ENCODE measurements at places on chromosomes 12 and 14. TPM values are rescaled to one million over a fixed set of nuclear protein-coding genes. Genes with fewer than 3 reads are reported as not detected.

DNA sequence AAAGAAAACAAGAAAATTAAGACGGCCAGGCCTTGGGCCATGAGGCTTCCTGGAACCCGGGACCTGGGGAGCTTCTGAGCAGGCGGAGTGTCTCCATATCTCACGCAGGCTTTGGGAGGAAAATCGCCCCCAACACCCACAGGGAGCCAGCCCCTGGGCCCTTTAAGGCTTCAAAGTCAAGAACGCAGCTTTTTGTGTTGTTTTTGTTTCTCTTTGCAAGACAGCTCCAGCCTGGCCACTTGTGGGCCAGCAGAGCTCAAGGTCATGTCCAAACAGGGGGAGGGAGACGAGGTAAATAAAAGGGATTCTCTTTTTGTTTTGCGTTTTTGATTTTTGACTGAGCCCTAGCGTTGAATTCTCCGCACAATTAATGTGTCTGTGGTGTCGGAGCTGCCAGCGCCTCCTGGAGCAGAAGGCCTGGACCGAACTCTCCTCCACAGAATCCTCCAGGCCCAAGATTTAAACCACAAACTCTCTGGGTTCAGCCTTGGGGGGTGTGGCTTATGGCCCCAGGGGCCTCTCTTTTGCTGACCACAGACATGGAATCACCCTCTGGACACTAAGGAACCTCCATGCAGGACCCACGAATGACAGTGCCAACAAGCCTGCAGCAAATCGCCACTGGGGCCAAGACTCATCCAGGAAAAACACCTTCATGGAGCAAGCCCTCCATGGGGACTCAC is 8.2 kb downstream of the SCARB1 start:
- no peak for DNase-seq

Gene C12orf60
- 3.6 TPM for total RNA-seq

DNA sequence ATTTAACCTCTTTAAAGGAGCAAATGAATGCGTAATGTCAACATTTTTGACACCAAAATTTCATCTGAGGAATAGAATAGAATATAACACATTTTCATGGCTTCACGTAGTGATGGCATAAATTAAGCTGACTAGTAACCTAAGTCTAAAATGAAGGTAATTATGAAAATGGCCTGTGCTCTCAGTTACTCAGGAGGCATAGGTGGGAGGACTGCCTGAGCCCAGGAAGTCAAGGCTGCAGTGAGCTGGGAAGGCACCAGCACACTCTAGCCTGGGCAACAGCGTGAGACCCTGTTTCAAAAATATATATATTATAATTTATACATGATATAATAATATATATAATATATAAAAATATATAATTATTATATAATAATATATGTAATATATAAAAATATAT is 383.2 kb upstream of the ATP2B1 start:
- no peak for DNase-seq

Gene KCNH3
- total RNA-seq = 3.2 TPM

DNA sequence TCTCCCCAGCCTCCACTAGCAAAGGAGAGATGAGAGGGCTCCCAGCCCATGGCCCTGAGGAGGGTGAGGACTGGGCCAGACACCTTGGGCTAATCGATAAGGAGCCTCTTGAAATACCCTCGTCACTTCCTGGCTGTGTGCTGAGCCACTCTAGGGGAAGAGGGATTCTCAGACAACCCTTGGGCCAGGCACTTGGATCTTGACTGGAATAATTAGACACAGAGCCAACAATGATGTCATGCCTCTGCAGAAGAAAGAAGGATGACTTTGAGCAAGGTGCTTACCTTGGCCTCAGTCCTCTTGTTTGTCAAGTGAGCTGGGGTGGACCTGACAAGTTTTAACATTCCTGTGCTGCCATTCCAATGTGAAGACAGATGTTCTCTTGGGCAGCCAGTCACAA is 83.1 kb downstream of the LRRC74A start:
- DNase-seq = peak; percentile 25

Gene OR10P1
- total RNA-seq = not detected

DNA sequence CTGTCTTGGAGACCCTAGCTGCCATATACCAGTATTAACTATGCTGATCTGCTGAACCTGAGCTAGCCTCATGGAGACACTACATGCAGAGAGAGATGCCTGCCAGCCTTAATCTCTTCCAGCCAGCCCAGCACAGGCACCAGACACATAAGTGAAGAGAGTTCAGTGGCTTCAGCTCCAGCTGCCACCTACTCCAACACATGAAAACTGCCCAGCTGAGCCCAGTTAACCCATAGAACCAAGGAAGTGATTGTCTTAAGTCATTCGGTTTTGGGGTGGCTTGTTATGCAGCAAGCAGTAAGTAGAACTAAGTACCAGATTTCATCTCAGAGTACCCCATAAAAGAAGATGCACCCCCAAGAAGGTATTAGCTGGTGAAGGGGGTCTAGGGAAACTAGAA is 7.6 kb downstream of the SERPINA11 start:
- no peak for DNase-seq
